ENCODE measurements at places on chromosomes 4 and X. TPM values are rescaled to one million over a fixed set of nuclear protein-coding genes. Genes with fewer than 3 reads are reported as not detected.
A peak's percentile ranks its signal among the peaks of the same experiment; 100 is the strongest.

AFF2 gene
- 0.06 TPM for polyA plus RNA-seq

HSFX3 gene
- polyA plus RNA-seq, result not detected

MAGEA4 gene
- polyA plus RNA-seq, result not detected

F8 gene
- polyA plus RNA-seq, result 0.86 TPM

TXK gene
- polyA plus RNA-seq, result 1.1 TPM

DNA sequence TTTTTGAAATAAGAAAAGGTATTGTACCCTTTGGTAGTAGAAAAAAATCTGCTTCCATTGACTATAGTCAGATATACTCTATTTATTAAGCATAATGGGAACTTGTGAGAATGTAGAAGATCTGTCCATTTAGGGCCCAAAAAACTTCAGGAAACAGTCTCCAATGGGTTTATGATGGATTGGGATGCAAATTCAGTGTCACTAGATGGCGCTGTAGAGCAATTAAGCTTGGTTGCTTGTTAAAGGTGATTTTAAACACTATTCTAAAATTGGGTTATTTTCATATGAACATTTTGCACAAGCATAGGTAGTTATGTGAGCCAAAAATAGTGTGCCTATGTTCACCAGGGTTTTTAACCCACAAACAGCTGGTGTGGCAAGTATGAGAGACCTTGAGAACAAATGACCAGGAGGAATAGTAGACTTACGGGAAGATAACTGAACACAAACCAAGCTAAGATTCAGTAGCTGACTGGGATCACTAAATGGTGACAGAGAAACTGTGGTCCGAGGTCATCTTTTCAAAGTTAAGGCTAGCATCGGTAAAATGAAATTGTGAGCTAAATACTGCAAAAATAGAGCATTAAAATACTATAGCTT is 80.3 kb upstream of the LSM6 start:
- DNase-seq, result peak; percentile 51

- no peak for DNase-seq
Observed at GRCh38 chrX:46551494-46552128, 6.4 kb upstream of the ZNF674 start.

GRCh38 chr4:151316645-151317044 is 8.8 kb downstream of the SH3D19 start:
- no peak for DNase-seq

- DNase-seq, result no peak
Observed at GRCh38 chrX:49058794-49059193, at the start of gene CCDC120. TSS of gene CCDC120 (plus strand) at chrX:49058999. CDS start at chrX:49062042, 3,043 bp downstream.

GRCh38 chr4:47410271-47410670 is 53.2 kb downstream of the COMMD8 start:
- DNase-seq, result no peak

DNA sequence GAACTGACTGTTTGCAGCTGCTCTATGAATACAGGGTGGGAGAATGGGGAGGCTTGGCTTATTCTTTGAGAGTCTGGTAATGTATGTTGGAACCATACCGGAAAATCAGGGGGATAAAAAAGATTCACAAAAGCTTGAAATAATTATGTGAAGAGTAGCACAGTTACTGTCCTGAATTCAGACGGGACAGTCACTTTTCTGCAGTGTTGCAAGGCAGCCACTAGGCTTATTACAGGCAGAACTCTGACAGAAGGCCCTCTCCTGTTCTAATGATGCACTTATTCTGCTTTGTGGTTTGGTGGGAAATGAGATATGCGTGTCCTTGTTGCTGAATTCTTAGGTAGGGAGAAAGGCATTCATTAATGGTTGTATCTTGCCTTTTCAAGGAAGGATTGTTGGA is 37.2 kb downstream of the GUCY1B1 start:
- no peak for DNase-seq

DNA sequence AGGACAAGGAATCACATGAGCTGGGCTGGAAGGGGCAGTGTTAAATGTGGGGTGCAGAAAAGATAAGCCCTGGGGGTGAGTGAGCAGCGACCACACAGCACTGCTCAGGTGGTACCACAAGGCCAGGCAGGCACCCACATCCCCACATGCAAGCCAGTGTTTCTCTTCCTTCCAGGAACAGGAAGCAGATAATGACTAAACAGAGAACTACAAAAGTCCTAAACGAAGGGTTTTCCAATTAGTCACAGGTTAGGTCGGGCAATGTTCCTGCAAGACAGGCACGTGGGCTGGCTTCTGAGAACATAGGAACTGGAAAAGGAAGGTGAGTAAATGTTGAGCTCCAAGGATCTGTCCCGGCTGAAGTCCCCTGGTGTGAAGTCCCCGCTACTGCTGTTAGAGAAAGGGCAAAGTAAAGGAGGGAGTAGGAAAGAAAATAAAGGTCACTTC is 19.5 kb downstream of the RELL1 start:
- no peak for DNase-seq

GRCh38 chr4:153468587-153468986 is 2.4 kb downstream of the TMEM131L start:
- DNase-seq, result peak; percentile 88
